ENCODE measurements at places on chromosomes 1 and 21.
A peak's percentile ranks its signal among the peaks of the same experiment; 100 is the strongest.

GRCh38 chr1:222064388-222065211 lies 322.7 kb upstream of the DUSP10 start:
- DNase-seq = peak; percentile 8

GRCh38 chr1:109208836-109209463 lies 4.8 kb upstream of the SARS1 start:
- DNase-seq = no peak

DNA sequence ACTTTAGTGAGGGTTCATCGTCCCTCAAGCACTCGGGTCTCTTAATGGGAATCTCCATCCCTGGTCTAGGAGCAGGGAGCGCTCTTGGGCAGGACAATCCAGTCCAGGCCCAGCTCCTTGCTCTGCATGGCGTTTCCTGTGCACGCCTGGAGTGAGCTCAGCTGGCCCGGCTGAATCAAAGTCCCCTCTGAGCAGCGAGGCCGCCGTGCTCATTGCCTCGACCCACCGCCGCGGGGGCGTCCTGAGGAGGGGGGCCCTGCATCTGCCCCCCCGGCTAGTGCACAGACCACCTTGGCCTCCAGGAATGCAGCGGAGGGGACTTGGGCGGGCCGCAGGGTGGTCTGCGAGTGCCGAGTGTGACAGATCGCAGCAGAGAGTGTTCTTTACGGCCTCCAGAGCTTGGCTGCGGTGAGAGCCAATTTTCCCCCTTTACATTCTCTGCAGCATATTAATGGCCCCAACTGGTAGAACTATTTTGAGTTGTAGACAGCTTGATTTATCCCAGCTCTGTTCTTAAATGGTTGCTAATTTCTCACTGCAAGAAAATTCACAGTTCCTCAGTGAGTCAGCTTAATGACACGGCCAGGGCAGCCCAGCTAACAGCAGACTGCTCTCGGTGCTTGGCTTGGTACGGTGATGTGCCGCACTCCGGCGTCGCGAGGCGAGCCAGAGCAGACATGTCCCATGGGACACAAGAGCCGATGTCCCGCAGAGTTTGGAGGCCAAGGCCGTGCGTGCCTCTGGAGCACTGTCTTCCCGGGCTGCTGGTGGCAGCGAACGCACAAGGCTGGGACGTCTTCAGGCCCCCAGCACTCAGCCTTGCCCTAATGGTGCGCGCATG lies 39.8 kb downstream of the SNAP47 start:
- DNase-seq = no peak

GRCh38 chr1:94755675-94756074 lies 64.5 kb upstream of the SLC44A3 start:
- DNase-seq = peak; percentile 96

- peak; percentile 11 for DNase-seq
Measured at GRCh38 chr21:17451364-17451891, 61.4 kb upstream of the CXADR start.

- DNase-seq = peak; percentile 93
Measured at GRCh38 chr1:89523572-89524368, 859 bp upstream of the LRRC8B start.

GRCh38 chr1:20380616-20381035 lies 90.0 kb downstream of the VWA5B1 start:
- DNase-seq = no peak

DNA sequence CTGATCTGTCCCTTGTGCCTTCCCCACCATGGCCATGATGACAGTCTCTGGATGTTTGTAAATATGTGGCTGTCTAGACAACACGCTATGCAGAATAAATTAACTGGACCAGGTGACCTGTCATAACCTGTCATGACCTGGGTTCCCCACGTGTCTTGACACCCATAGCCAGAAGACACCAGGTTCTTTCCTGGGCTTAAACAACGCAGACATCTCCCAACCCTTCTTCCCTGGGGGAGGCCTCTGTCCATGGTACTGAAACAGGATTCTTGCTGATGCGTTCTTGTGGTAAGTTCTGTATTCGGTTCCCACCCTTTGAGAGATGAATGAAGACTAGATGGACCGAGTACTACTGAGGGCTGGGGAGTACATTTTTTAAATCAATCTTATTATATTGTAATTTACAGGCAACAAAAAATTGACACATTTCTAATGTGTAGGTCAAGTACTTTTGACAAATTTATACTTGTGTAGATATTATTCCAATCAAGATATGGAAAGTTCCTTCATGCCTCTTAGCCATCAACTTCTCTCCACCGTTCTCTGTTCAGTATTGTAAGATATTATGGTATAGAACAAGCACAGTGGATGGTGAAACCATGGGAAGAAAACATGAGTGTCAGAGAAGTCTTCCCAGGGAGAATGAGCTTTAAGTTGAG lies 738.8 kb downstream of the PTPRU start:
- DNase-seq = peak; percentile 30

DNA sequence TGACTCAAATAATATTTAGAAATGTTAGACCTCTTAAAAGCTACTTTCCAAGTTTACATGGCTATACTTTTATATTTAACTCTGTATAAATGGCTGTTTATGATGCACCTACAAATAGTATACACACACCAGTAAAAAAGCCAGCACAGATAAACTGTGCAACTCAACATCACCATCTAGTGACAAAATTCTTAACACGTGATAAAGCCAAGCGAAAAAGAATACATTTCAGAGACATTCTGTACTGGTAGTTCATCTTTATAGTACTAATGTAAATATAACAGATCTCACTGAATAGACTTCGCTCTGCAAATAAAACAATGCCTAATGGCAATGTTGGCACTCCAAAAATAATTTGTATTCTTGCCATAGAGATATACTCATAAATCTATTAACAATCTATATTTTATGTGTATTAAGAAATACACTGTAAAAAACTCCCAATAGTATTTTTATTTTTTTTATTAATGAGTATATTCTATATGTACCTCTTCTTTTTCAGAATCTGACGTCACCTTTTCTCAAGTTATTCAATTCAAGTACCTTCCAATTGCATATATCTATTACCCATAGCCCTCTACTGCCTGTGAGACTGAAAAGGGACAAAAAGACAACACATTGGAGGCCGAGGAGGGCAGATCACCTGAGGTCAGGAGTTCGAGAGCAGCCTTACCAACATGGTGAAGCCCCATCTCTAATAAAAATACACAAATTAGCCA lies 100.2 kb downstream of the DPYD start:
- DNase-seq = peak; percentile 53

DNA sequence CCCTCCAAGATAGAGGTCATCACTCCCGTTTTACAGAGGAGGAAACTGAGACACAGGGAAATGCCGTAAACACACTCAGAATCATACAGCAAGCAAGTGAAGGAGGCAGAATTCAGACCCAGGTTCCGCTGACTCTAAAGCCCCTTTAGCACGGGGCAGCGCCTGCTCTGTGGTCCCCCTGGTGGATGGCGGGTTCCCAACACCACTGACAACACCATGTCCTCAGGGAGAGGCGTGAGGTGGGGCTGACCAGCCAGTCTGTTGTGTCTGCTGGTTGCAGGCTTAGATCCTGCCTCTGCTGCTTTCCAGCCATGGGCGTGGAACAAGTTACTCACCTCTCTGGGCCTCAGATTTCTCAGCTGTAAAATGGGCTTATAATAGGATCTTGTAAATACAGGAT lies 617.3 kb downstream of the MATN1 start:
- peak; percentile 41 for DNase-seq

GRCh38 chr1:83827741-83828140 lies 171.2 kb downstream of the TTLL7 start:
- no peak for DNase-seq

- DNase-seq = no peak
Measured at GRCh38 chr21:46065914-46066551, 31.9 kb upstream of the COL6A2 start.

- DNase-seq = no peak
Measured at GRCh38 chr1:27322569-27323240, 742 bp downstream of the TMEM222 start.

GRCh38 chr1:223199094-223199647 lies 56.1 kb upstream of the TLR5 start:
- DNase-seq = peak; percentile 16

GRCh38 chr1:20320704-20321103 lies 30.0 kb downstream of the VWA5B1 start:
- no peak for DNase-seq

All from NB4 (cell line).